C1 segment of cervical spinal cord (tissue), 14 donors: ENCODE measurements at places on chromosomes 16 and 17.

DNA sequence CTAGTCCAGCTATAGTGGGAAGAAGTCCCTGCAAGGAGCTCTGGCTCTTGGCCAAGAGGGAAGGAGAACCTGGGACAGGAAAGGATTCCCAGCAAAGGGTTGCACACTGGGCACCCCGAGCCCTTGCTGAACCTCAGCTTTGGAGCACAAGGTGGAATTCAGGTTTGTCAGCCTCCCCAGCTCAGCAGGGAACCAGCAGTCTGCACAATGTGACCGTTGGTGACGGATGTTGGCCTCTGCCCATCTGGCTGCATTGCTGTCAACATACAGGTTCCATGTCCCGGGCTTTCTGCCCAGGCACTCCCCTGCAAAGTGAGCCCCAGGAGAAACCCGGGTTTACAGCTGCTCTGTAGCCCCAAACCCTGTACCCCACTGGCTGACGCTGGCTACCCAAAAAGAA lies 6.7 kb downstream of the RPRML start:
- no peak for DNase-seq

DNA sequence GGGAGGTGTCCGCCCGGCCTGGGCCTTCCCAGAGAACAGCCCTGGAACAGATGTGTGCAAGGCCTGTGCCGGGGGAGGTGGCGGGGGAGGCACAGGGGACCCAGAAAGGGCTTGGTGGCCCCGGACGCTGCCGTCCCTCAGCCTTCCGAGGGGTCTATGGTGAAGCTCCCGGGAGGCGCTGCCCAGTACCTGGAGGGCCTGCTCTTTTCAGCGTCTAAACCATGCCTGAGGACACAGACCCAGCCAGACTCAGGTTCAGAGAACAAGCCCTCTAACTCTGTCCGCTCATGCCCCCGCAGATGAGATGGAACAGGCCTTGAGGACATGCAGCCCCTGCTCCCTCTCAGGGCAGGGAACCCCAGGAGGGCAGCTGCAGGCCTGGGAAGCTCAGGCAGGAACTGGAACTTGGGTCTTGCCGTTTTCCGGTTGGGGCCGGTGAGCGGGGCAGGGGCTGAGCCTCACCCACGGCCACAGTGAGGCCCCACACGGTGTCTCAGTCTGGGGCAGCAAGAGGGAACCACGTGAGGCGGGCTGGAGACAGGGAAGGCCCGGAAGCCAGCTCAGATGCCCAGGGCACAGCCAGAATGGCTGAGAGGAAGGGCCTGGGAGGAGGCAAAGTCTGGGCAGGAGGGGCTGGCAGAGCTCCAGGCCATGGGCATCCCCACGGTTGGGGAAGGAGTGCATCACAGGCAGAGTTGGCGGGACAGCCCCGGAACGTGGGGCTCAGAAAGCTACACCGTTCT lies 12.5 kb downstream of the SLC16A3 start:
- DNase-seq, result peak; percentile 59

DNA sequence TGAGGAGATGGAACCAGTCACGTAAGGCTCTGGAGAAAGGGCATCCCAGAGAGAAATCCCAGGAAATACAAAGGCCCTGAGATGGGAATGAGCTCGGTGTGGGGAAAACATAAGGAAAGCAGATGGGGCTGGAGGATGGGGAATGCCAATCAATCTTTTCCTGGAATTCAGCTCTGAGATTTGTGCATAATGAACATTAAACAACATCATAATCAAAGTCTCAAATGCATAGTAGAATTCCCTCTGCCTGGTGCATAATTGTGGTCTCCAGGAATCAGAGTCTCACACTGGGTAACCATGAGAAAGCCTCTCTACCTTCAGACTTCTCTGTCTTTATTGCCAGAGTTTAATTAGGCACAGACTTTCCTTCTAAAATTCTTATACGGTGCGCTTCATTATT lies 30.8 kb downstream of the OTOA start:
- no peak for DNase-seq

DNA sequence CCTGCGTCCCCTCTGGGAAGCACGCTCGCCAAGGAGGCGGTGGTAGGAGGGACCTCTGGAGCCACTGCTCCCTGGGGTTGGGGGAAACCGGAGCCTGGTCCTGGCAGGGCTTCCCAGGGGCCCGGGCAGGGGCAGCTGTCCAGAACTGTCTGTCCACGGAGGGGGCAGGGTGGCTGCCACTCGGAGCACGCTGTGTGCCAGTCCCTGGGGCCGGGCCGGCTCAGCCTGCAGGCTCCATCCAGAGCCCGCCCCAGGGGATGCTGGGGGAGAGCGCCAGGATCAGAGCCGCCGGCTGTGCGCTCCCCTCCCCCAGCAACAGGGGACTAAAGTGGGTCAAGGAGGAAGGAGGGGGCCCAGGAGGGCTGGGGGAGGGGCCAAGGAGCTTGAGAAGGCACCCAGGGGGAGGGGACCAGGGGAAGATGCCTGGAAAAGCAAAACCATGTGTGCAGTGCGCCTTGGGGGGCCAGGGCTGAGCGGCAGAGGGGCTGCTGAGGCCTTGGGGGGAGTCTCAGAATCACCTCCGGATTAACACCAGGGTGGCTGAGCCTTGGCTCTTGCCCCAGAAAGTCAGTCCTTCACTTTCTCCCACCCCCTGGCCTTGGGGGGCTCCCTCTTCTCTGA lies 21.3 kb downstream of the ZNF423 start:
- peak; percentile 80 for DNase-seq

GRCh38 chr16:19071811-19072777 lies 4.7 kb downstream of the COQ7 start:
- peak; percentile 44 for DNase-seq
